Smooth muscle cell of bladder (primary cell): ENCODE measurements at places on chromosomes 13 and 19. TPM values are rescaled to one million over a fixed set of nuclear protein-coding genes. Genes with fewer than 3 reads are reported as not detected.

LRCH1 gene
- 3.7 and 4.9 TPM in 2 replicates for total RNA-seq

ZNF90 gene
- total RNA-seq, result 0.57 and 0.92 TPM in 2 replicates

SHANK1 gene
- 2.5 and 3.1 TPM in 2 replicates for total RNA-seq

SPACA4 gene
- total RNA-seq, result 0.14 TPM in 1 of 2 replicates, not detected in the other

ONECUT3 gene
- total RNA-seq, result not detected in 2 replicates

ZNF433 gene
- 5.5 and 5.8 TPM in 2 replicates for total RNA-seq

ZNF486 gene
- total RNA-seq, result 3.6 and 3.7 TPM in 2 replicates
